ENCODE measurements at places on chromosomes 4 and X.
A peak's percentile ranks its signal among the peaks of the same experiment; 100 is the strongest.

DNA sequence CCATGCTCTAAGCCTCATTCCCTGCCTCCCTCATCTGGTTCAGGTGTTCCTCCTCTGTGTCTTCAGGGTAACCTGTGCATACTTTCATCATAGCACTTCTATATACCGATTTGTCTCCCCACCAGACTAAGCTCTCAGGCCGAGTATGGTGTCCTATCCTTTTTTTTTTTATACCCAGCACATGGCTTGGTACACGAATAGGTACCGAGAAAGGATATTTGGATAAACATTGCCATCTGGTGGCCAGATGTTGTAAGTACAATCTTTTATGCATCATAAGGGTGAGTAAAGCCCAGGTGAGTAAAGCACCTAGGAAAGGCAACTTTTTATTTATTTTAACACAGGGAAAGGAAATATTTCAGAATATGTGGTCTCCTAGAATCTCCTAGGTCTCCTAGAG, 68.4 kb downstream of the MID2 start:
- DNase-seq: no peak

DNA sequence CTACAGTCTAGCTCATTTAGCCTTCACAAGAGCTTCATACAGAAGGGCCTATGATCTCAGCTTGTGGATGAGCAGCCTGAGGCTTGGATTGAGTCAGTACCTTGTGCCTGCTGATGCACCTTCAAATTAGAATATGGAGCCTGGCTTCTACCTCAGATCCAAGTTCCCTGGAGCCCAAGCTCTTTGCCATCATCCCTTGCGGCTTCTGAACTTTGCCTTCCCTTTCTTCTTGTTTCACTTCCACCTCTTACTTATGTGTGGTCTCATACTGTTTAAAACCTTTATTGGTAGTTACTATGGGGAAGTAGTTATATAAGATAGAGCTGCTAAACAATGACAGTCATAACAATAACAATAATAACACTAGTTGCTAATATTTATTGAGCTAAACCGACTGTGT, 84.3 kb upstream of the AFF2 start:
- DNase-seq: no peak

GRCh38 chr4:86300516-86300915, 59.3 kb downstream of the MAPK10 start:
- DNase-seq: no peak

GRCh38 chr4:173181848-173182247, 13.2 kb downstream of the GALNT7 start:
- DNase-seq: no peak

- DNase-seq: no peak
Observed at GRCh38 chrX:38368774-38369173, 16.4 kb downstream of the OTC start.

GRCh38 chr4:9947168-9948062, 73.9 kb downstream of the SLC2A9 start:
- peak; percentile 34 for DNase-seq

DNA sequence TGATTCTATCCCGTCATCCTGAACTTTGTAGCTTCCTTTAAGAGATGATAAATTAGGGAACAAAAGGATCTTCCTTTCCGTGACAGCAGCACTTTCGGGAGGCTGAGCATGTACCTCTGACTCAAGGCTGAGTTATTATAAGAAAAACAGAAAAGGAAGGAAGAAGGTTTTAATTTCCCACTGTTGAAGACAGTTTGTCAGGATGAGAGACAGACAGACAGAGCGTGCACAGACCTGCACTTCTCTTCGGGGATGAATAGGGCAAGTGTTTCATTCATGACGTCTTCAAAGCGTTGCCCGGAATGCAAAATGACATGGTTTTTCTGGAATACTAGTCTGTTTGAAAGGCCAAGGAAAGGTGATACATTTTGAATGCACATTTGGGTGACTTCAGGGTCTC, 405.3 kb upstream of the FAT1 start:
- no peak for DNase-seq

DNA sequence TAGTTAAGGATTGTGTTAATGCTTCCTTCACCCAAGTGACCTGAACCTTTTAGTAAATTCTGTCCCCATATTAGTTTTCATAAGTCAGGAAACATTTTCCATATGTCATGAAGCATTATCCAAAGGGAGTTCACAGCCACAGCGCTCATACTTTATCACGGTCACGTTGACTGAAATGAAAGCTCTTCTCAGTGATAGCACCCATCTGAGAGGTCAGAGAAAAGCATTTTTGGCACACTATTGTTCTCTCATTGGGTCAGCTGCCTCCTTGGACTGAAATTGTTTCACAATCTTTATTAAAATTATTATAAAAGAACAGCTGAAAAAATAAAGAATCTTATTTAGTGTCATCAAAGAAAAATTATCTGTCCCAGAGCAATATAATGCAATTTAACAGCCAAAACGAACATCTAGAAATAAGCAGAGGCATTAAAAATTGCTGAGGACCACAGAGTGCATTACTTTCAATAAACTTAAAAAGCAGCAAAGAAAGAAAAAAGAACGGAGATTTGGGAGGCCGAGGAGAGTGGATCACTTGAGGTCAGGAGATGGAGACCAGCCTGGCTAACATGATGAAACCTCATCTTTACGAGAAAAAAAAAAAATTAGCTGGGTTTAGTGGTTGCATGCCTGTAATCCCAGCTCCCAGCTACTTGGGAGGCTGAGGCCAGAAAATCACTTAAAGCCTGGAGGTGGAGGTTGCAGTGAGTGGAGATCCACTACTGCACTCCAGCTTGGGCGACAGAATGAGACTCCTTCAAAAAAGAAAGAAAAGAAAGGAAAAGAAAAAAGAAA, 680.8 kb upstream of the FAM241A start:
- no peak for DNase-seq

- no peak for DNase-seq
Observed at GRCh38 chr4:99845708-99846469, 29.3 kb downstream of the DAPP1 start.

DNA sequence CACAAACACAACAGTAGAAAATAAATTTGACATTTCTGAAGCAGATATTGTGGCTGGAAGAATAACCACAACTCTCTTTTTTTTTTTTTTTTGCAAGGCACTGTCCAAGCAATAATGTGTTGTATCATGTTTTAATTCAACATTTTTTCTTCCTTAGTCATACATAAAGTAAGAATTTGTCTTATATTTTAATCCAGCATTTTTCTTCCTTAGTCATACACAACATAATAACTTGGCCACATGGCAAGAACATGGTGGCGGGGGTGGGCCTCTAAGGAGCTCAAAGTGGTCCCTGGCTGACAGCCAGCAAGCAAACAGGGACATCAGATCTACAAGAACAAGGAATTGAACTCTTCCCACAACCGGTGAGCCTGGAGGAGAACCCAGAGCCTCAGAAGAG, 20.2 kb downstream of the FBXW7 start:
- DNase-seq: no peak

- DNase-seq: no peak
Observed at GRCh38 chrX:74800062-74800461, 125.2 kb downstream of the NEXMIF start.

- DNase-seq: no peak
Observed at GRCh38 chrX:118569676-118570075, 74.1 kb downstream of the DOCK11 start.

- peak; percentile 93 for DNase-seq
Observed at GRCh38 chrX:68944211-68944610, 115.4 kb downstream of the EFNB1 start.

DNA sequence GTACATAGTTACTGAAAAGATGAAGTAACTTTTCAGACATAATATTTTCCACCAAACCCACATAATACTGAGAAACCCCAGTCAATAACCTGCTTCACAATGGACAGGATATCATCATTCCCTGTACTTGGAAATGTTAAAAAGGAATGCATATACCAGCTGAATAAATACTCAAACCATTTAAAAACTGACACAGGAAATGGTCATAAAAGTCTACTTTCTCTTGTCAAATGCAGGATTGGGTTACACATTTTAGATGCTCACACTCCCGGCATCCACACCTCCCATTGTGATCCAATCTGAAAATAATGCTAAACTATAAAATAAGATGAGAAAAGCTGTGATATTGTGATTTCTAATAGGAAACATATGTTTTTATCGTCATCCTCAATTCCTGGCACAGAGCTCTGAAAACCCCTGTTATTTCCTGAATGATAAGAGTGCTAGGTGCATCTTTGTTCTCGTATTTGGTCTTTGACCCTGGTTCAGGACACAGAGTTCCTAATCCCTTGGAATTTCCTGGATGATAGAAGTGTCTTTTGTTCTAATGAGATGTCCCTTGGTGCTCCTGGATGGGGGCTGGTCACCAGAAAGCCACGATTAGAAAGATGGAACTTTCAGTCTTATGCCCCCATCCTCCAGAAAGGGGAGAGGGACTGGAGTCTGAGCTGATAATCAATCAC, 821.3 kb downstream of the TRIML1 start:
- DNase-seq: no peak

DNA sequence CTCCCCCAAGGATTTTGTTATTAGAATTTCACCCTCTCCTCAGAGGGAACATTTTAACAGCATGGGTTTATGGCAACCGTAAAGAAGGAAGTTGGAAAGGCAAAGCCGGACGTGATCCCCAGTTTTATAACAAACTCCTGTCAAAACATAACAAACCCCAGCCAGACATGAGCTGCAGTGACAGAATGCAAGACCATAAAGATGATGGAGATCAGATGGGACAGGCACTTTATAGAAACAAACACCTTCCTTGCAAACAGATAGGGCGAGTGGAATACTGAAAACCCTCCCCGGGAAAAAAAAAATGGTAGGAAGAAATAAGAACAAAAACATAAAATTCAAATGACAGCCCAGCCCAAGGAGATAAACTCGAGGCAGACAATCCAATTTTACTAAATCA, 281.4 kb downstream of the LDB2 start:
- no peak for DNase-seq

DNA sequence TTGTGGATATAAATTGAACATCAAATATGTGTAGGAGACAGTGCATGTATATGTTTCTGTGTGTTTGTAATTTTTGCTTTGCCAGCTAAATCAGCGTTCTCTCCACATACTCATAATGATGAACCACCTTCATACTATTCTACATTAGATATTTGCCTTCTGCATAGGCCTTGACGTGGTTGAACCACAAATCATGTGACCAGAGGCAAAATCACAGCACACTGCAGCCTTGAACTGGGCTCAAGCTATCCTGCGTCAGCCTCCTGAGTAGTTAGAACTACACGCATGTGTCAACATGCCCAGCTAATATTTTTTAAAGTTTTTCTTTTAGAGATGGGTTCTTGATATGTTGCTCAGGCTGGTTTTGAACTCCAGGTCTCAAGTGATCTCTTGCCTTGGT, 9.5 kb downstream of the UBQLN2 start:
- no peak for DNase-seq

GRCh38 chr4:112931001-112931400, 118.5 kb upstream of the ANK2 start:
- DNase-seq: no peak

- no peak for DNase-seq
Observed at GRCh38 chrX:20347481-20347880, 80.8 kb upstream of the RPS6KA3 start.

GRCh38 chrX:104712515-104712914, 146.5 kb downstream of the IL1RAPL2 start:
- DNase-seq: no peak

- DNase-seq: no peak
Observed at GRCh38 chr4:139521754-139522401, 34.1 kb downstream of the SETD7 start.

DNA sequence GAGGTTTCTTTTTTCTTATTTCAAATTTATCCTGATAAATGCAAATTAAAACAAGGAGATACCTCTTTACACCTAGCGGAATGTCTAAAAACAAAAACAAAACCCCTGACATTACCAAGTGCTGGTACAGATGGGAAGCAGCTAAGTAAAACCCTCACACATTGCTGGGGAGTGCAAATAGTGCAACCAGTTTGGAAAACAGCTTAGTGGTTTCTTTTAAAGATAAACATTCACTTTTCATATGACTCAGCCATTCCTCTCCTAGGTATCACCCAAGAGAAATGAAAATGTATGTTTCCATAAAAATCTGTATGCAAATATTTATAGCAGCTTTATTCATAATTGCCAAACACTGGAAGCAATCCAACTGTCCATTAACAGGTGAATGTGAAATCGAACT, 84.1 kb upstream of the HELT start:
- no peak for DNase-seq

DNA sequence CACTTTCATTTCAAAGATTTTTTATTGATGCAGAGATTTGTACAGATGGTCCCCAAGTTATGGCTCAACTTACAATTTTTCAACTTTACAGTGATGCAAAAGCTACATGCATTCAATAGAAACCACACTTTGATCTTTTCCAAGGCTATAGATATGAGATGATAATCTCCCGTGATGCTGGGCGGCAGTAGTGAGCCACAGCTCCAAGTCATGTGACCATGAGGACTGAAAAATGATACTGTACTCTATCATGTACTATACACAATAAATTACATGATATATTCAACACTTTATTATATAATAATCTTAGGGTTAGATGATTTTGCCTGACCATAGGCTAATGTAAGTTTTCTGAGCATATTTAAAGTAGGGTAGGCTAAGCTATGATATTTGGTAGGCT, 14.0 kb upstream of the GASK1B start:
- no peak for DNase-seq

DNA sequence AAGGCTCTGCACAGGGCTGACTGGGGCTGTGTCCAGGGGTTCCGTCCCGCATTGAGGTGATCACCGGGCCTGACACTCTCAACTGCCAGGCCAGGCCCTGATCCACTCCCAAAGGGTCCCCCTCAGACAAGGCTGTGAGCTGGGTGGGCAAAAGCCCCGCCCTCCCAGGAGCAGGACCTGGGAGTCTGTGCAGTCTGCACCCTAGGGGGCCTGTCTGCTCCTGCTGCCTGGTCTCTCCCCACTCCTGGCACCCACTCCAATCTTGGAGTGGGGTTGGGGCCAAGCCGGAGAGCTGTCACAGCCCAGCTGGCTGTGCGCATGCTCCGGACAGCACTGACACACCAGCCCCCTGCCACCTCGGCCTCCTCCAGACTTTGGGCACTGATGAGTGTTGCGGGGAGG, 9.4 kb upstream of the SPP1 start:
- no peak for DNase-seq

DNA sequence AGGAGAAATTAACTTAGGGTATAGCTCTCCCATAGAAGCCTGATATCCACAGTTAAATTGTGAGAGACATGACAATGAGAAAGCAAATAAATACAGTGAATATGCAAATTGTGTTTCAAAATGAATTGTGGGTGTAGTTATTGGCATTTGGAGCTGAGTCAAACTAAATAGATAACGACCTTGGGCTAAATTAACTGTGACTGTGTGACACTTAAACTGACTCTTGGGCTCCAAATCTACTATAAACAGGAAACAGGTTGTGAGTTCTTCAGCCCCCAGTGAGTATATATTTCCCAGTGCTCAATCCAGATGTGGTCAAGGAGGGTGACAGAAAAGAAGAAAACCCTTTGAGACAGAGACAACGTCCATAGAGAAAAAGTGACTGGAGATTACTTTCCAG, 11.3 kb upstream of the MAGEA10 start:
- no peak for DNase-seq

GRCh38 chr4:133379681-133380438, 230.8 kb downstream of the PCDH10 start:
- no peak for DNase-seq

- no peak for DNase-seq
Observed at GRCh38 chr4:184460499-184461285, 13.7 kb downstream of the IRF2 start.

Measured in vagina (tissue), 2 donors.